Ascending aorta (tissue), 2 donors: ENCODE measurements at places on chromosomes 1 and 21. TPM values are rescaled to one million over a fixed set of nuclear protein-coding genes. Genes with fewer than 3 reads are reported as not detected.

LYST gene
- total RNA-seq: 169 TPM

SLAMF9 gene
- not detected for total RNA-seq

PLEKHM2 gene
- total RNA-seq: 129 TPM

RIMKLA gene
- 2.7 TPM for total RNA-seq

KRTAP11-1 gene
- not detected for total RNA-seq

S100A7A gene
- not detected for total RNA-seq

TNNI3K gene
- 3.9 TPM for total RNA-seq

IGSF9 gene
- total RNA-seq: 0.11 TPM

C1orf53 gene
- not detected for total RNA-seq

DNA sequence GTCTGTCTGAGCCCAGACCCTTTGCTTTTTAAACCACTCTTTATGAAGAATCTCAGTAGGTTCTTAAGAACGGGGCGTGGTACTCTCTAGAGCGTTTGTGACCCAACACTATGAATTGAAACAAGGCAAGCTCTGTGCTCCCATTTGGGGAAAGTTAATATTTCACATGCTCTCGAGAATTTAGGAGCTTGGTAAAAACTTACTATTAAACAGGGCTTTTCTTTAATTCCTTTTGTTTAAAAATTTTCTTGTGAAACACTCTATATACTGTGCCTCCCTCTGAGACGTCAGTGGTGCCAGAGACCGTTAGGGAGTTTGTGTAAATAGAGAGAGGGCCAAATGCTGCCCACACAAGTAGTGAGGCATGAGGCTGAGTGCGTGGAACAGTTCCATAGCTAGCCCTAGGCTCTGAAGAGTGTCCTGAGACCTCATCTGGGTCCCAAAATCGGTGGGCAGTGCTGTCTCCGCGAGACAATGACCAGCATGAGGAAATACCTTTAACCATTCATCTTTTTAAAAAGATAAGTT is 144.7 kb downstream of the ROR1 start:
- H3K27ac ChIP-seq: peak overlapping the region; percentile 85
- no peaks in the 10 kb centered on the region for H3K4me1 ChIP-seq
- no peaks in the 10 kb centered on the region for H3K27me3 ChIP-seq
- H3K36me3 ChIP-seq: no peaks in the 10 kb centered on the region

DNA sequence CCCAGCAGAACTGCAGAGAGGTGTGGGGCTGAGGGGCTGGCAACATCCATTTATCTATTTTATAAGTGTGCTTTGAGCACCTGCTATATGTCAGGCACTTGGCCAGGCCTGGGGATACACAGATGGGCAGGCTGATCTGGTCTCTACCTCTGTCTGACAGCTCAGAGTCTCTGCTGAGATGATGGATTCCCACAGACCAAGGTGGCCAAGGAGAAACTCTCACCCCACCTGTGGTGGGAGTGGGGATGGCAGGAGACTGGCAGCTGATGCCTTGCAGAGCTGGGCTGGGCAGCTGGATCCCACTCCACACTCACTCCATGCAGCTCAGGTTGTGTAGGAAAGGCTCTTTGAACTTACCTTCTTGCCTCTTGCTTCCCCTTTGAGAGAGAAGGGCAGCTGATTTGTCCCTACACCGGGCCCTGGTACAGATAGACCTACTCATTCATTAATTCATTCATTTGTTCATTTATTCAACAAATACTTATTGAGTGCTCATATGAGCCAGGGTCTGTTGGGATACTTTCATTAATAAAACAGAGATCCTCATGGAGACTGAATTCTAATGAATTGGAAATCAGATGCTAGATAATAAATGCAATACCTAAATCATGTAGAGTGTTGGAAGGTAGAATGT is 9.0 kb downstream of the ADORA1 start:
- H3K27me3 ChIP-seq: no peaks in the 10 kb centered on the region
- no peaks in the 10 kb centered on the region for H3K4me1 ChIP-seq

DNA sequence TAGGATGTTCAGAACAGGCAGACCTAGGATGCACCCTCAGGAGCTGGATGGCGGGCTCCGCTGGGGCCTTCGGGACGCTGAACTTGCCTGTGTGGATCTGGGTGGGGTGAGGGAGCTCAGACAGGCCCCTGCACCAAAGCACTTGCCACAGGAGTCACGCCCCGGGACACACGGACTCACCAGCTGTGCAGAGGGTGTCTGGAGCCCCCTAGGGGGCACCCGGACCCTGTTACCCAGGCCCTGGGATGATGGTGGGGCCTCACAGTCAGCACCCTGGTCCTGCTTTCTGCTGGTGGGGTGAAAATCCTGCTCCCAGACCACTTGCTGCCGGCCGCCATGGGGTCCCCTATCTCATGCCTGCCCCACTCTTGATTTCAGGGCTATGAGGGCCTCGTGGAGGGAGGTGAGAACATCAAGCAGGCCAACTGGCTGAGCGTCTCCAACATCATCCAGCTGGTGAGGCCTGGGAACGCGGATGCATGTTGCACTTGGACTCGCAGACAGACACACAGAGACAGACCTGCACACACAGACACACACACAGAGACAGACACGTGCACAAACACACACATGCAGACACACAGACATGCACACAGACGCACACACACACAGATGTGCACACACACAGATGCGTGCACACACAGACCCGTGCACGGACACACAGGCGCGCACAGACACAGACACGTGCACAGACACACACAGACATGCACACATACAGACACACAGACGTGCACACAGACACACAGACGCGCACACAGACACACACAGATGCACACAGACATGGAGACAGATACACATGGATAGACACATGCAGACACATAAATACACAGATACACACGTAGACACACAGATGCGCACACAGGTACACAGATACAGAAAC is 11.0 kb downstream of the PFKL start:
- no peaks in the 10 kb centered on the region for H3K4me1 ChIP-seq
- peaks cover 66% of the 10 kb centered on the region for H3K36me3 ChIP-seq
- no peak for DNase-seq
- H3K4me3 ChIP-seq: no peak overlapping the region
- no peak overlapping the region for H3K27ac ChIP-seq

DNA sequence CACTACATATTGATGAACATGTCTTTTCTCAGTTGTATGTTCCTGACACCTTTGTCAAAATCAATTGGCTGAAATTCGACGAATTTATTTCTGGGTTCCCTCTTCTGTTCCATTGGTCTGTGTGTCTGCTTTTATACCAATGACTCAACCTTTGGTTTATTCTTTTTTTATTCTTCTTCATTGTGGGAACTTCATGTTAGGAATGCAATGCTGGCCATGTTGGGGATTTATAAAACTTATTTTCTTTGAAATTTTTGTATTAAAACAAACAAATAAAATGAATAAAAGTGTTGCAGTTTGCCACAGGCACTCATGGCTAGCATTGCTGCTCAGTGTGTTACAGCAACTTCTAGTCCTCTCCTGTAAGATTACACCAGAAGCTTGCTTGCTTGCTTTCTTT is 287.8 kb downstream of the DUSP10 start:
- H3K36me3 ChIP-seq: no peaks in the 10 kb centered on the region
- no peaks in the 10 kb centered on the region for H3K4me1 ChIP-seq
- no peak overlapping the region for H3K4me3 ChIP-seq
- no peak overlapping the region for H3K27ac ChIP-seq
- H3K27me3 ChIP-seq: no peaks in the 10 kb centered on the region
- DNase-seq: no peak

DNA sequence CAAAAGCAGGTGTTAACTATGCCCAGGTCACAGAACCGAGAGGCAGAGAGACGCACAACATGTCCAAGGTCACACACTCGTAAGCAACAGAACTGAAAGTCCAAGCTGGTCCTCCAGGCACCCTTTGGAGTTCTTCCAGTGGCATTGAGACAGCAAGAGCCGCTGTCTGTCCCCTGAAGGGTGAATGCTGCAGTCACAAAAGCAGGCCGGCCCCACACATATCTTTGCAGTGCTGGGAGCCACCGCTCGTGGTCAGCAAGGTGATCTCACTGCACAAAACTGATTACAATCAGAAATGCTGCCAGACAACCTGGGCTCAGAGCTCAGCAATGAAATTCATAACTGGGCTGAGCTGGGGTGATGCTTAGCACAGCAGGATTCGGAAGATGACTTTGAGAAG is 47.4 kb upstream of the RAB4A start:
- DNase-seq: no peak
- H3K36me3 ChIP-seq: no peaks in the 10 kb centered on the region
- no peaks in the 10 kb centered on the region for H3K4me1 ChIP-seq
- no peaks in the 10 kb centered on the region for H3K27me3 ChIP-seq

DNA sequence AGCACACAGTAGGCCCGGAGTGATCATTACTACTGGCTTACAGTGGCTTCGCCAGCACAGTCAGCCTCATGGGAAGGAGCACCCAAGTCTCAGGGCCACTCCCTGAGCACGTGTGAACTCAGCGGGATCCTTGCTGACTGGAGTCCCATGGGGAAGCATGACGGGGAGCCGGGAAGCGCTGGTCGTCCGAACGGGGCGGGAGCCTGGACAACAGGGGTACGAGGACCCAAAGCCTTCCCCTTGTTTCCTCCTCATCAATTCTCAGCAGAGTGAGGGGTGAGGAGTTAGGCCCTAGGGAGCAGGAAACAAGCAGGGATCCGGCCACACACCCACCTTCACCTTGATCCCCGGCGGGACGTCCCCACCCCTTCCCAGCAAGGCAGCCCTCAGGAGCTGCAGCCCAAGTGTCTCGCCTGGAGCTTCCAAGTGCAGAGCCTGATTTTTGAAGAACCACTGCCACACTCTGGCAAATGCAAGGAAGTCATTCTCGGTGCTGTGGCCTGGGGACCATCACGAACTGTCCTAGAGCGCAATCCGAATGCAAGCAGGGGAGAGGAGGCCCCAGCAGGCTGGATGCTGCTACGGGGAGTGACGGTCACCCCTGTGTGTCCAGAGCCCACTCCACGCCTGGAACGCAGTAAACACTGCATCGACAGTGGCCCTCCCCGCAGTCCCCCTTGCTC is 35.5 kb downstream of the TOMM20 start:
- peak overlapping the region; percentile 62 for H3K4me3 ChIP-seq
- no peak overlapping the region for H3K27ac ChIP-seq
- H3K36me3 ChIP-seq: no peaks in the 10 kb centered on the region
- peaks cover 12% of the 10 kb centered on the region for H3K4me1 ChIP-seq
- peak; percentile 69 for DNase-seq
- no peaks in the 10 kb centered on the region for H3K27me3 ChIP-seq

GRCh38 chr21:44551340-44551961 is at the start of gene KRTAP10-2:
KRTAP10-2 (minus strand) TSS chr21:44551505; CDS start chr21:44551458, 47 bp downstream.
- H3K36me3 ChIP-seq: no peaks in the 10 kb centered on the region
- no peak within 1 kb of the TSS for H3K4me3 ChIP-seq
- DNase-seq: no peak
- H3K4me1 ChIP-seq: no peaks in the 10 kb centered on the region

- DNase-seq: no peak
- H3K27me3 ChIP-seq: no peaks in the 10 kb centered on the region
- H3K4me1 ChIP-seq: no peaks in the 10 kb centered on the region
- no peaks in the 10 kb centered on the region for H3K36me3 ChIP-seq
- no peak overlapping the region for H3K27ac ChIP-seq
These were observed 58.5 kb upstream of the ENAH start for GRCh38 chr1:225711236-225711937.

DNA sequence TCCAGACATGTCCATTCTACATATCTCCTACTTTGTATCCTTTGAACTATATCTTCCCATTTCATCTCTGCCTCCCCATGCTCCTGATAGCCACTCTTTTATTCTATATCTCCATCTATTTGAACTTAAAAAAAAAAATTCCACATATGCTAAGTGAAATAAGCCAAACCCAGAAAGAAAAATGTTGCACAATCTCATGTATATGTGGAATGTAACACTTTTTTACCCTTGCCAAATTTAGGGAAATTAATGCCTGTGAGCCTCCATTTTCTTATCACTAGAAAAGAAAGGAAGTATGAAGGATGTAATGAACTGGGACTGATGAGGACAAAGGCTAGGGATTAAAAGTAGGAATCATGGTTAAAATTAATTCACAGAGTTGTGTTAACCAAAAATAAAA is 53.5 kb downstream of the RGS13 start:
- no peak overlapping the region for H3K4me3 ChIP-seq
- H3K4me1 ChIP-seq: no peaks in the 10 kb centered on the region
- H3K27ac ChIP-seq: no peak overlapping the region
- DNase-seq: no peak
- H3K36me3 ChIP-seq: no peaks in the 10 kb centered on the region

- no peak overlapping the region for H3K4me3 ChIP-seq
- no peaks in the 10 kb centered on the region for H3K36me3 ChIP-seq
- no peak for DNase-seq
- no peaks in the 10 kb centered on the region for H3K27me3 ChIP-seq
These were observed 134.6 kb downstream of the HUNK start for GRCh38 chr21:32007456-32007855.

- no peaks in the 10 kb centered on the region for H3K36me3 ChIP-seq
- H3K4me3 ChIP-seq: no peak overlapping the region
- H3K27me3 ChIP-seq: no peaks in the 10 kb centered on the region
- no peaks in the 10 kb centered on the region for H3K4me1 ChIP-seq
- no peak for DNase-seq
These were observed 213.1 kb downstream of the HHAT start for GRCh38 chr1:210541680-210542358.

GRCh38 chr1:204417074-204417997 is 5.7 kb upstream of the PPP1R15B start:
- peak overlapping the region; percentile 36 for H3K4me3 ChIP-seq
- peak overlapping the region; percentile 92 for H3K27ac ChIP-seq
- no peaks in the 10 kb centered on the region for H3K27me3 ChIP-seq
- H3K4me1 ChIP-seq: peaks cover 5% of the 10 kb centered on the region
- H3K36me3 ChIP-seq: peaks cover 9% of the 10 kb centered on the region

DNA sequence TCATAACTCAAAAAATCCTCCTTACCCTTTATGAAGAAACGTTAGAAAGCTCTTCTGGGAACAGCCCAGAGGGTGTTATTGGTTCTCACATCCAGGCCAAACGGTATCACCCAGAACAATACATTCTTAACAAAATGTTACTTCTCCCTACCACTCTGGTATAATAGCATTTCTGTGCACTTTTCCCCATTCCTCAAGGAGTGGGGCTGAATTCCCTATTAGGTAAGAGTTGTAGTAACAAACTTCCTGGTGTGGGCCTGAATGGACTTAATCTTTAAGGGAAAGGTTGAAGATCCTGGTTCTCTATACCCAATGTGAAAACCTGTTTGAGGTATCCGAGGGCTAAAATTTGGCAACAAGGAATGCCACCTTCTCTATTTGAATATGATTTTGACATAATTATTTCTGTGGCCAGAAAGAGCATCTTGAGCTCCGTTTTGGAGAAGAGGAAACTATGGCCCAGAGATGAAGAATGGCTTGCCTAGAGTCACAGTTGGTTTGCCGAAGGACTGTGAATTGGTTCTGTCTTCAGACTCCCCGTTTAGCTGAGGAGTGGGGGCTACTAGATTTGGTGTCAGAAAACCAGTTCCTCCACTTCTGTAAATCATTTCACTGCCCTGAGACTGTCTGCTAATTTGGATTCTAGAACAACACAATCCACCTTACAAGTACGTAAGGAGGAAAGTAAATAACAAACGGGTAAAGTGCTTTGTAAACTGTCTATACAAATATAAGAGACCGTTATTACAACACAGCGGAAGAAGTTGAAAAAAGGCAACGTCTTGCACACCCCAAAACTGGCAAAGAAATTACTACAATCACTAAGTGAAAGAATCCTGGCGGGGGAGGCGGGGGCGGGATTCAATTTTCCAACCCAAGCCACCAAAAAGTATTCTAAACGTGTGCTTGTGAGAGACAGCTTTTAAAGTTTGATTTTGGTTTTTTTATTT is 2.3 kb downstream of the ANP32E start:
- H3K4me3 ChIP-seq: peak overlapping the region; percentile 100
- H3K36me3 ChIP-seq: peaks cover 9% of the 10 kb centered on the region
- H3K4me1 ChIP-seq: no peaks in the 10 kb centered on the region
- H3K27me3 ChIP-seq: no peaks in the 10 kb centered on the region

- peaks cover 24% of the 10 kb centered on the region for H3K4me1 ChIP-seq
- no peaks in the 10 kb centered on the region for H3K27me3 ChIP-seq
- DNase-seq: no peak
- H3K4me3 ChIP-seq: no peak overlapping the region
- peak overlapping the region; percentile 69 for H3K27ac ChIP-seq
These were observed 16.1 kb upstream of the KCNE1 start for GRCh38 chr21:34528131-34528561.
